ENCODE measurements at places on chromosomes 5 and 9.

DNA sequence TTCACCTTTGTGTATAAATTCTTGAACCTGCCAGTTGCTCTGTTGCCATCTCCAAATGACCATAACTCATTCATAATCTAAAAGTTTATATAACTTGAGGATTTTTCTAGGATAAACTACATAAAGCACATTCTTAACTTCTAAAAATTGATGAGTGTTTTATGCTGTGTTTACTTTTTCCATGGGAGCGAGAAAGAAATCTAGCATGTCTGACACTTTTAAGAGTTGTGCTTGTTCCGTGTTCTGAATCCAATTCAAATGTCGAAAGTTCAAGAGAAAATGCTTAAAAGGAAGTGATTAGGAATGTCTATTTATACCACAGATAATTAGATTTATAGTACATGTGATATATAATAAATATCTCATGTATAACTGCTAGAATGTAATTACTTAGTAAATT, 154.4 kb downstream of the DEPDC1B start:
- no peak for DNase-seq

DNA sequence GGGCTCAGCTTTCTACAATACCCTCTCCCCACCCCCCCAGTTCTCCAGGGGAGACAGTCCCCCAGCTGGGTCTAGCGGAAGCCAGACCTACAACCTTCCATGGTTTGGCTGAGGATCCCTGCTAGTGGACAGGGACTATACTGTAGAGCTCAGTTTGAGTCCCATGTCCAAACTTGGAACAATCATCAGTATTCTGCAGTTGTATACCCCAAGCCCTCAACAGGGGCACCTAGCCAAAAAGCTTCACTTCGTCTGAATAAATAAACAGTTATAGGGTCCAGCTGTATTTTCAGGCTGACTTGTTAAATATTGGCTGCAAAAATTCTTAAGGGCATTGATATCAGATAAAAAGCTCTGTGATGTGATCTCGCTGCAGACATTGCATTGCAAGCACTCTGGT, 15.4 kb upstream of the C9 start:
- DNase-seq = no peak

DNA sequence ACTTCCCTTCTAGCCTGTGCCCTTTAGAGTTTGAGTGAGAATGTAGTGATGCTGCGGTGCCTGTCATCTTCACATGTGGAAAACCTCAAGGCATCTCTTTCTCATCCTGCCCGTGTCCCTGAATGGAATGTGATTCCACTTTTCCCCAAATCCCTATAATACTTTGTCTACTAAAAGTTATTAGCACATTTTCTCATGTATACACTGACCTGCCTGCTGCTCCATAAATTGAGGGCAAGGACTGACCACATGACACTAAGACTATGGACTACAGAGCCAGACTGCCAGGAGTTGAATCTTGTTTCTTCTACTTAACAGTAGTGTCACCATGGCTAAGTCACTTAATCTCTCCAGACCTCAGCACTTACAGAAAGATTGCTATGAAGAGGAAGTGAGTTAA, 93.0 kb downstream of the TEK start:
- no peak for DNase-seq

DNA sequence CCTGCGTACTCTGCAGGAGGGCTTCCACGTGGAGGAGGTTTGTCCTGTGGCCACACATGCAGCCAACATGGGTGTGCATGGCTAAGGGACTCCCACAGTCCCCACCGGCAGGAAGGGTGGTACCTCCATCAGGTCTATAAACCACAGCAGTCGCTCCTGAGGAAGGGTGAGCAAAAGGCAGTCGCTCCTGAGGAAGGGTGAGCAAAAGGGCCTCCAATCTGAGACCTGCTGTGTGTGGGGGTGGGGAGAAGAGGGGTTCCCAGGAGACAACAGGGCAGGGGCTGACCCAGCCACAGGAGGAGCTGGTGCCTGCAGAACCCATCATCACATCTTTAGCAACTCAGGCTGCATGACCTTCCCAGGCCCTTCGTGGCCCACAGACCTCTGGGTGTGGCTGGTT, 30.3 kb upstream of the AKNA start:
- no peak for DNase-seq

DNA sequence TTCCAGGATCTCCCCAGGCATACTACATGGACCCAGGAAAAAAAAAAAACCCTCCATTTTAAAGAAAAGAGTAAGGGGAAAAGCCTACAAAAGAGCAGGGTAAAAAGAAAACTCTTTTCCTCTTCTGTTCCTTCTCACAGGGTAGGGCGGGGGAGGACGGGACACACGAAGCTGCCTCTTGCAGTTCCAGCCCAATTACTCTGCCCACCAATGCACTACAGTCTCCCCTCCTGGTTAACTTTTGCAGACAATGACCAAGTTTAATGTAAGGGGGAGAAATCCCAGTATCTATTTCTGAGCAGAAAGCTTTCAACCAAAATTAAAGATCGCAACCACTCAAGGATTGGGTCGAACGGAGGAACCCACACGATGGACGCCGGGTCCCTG, 1.3 kb downstream of the BRD3 start:
- DNase-seq = no peak

GRCh38 chr5:138649316-138649720, 74.1 kb upstream of the HSPA9 start:
- DNase-seq = no peak

- no peak for DNase-seq
Observed at GRCh38 chr9:18566121-18566520, 92.2 kb downstream of the ADAMTSL1 start.
